ENCODE measurements at places on chromosomes 16 and 17. TPM values are rescaled to one million over a fixed set of nuclear protein-coding genes. Genes with fewer than 3 reads are reported as not detected.

DNA sequence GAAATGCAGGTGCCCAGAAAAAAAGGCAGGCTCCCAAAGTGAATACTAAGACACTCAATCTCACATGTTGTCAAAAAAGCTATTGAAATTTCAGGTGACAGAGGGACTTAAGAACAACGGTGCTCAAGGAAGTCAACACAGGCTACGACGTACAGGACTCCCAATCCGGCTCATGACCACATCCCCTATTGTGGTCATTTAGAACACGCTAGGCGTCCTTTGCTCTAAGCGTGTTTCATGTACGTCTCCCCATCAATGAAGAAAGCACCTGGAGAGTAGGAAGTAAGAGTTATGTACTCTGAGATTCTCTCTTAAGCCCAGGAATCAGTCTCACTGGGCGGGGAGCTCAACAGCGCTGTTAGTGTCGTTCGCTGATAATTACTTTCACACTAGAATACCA, 94.1 kb downstream of the MRM3 start:
- H3K27ac ChIP-seq: no peak overlapping the region
- H3K4me3 ChIP-seq: no peak overlapping the region
- no peaks in the 10 kb centered on the region for H3K36me3 ChIP-seq
- H3K27me3 ChIP-seq: no peaks in the 10 kb centered on the region

Gene ENDOV
- total RNA-seq: 13.8 TPM

- peaks cover 14% of the 10 kb centered on the region for H3K4me1 ChIP-seq
- no peak for DNase-seq
- H3K27ac ChIP-seq: no peak overlapping the region
Observed at GRCh38 chr16:88553739-88554138, 16.5 kb upstream of the ZC3H18 start.

DNA sequence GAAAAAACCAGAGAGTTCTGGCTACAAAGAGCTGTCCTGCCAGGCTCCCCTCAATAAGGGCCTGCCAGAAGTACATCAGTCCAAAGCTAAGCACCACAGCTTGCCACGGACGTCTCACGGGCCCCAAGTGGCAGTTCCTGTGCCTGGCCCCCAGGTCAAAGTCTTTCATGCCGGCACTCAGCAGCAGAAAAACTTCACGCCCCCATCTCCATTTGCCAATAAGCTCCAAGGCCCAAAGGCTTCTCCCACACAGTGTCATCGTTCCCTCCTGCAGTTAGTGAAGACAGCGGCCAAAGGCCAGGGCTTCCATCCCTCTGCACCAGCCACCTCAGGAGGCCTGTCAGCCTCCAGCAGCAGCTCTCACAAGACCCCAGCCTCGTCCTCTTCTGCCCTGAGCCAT, 27.4 kb downstream of the UBN1 start:
- no peaks in the 10 kb centered on the region for H3K27me3 ChIP-seq
- H3K36me3 ChIP-seq: no peaks in the 10 kb centered on the region
- H3K4me3 ChIP-seq: no peak overlapping the region
- no peak for DNase-seq
- H3K27ac ChIP-seq: no peak overlapping the region

GRCh38 chr16:24896439-24896838, 50.7 kb downstream of the SLC5A11 start:
- no peaks in the 10 kb centered on the region for H3K27me3 ChIP-seq
- DNase-seq: no peak
- H3K4me3 ChIP-seq: no peak overlapping the region
- no peaks in the 10 kb centered on the region for H3K36me3 ChIP-seq
- H3K27ac ChIP-seq: no peak overlapping the region

DNA sequence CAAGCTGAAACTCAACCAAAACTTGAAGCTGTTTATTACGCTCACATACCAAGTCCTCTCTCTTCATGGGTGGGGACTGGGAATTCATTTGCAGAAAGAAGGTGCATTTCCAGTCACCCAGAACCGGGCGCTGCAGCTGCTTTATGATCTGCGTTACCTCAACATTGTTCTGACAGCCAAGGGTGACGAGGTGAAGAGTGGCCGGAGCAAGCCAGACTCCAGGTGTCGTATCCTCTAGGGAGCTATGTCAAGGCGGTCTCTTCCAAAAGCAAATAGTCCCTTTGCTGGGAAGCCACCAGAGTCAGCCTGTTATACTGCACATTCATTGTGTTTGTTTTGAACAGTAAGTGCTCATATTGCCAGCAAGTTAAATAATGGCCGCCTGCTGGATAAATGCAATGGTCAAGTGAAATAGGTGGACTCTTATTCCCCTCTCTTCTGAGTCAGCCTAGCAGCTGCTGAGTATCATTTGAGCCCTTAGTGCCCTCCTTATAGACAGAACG, 12.7 kb downstream of the COG1 start:
- DNase-seq: no peak
- no peak overlapping the region for H3K27ac ChIP-seq
- H3K4me1 ChIP-seq: no peaks in the 10 kb centered on the region
- no peak overlapping the region for H3K4me3 ChIP-seq
- no peaks in the 10 kb centered on the region for H3K27me3 ChIP-seq

- no peak overlapping the region for H3K4me3 ChIP-seq
- DNase-seq: no peak
- no peaks in the 10 kb centered on the region for H3K36me3 ChIP-seq
- no peaks in the 10 kb centered on the region for H3K4me1 ChIP-seq
- no peak overlapping the region for H3K27ac ChIP-seq
Observed at GRCh38 chr17:28957277-28957991, 6.1 kb upstream of the PHF12 start.

Gene ABCC12
- total RNA-seq: 0.12 TPM

GRCh38 chr17:2343421-2343820, 6.1 kb downstream of the SGSM2 start:
- DNase-seq: no peak
- H3K27ac ChIP-seq: no peak overlapping the region
- H3K27me3 ChIP-seq: no peaks in the 10 kb centered on the region
- H3K36me3 ChIP-seq: no peaks in the 10 kb centered on the region
- no peak overlapping the region for H3K4me3 ChIP-seq

GRCh38 chr16:4813251-4814003, 11.0 kb upstream of the ROGDI start:
- no peak overlapping the region for H3K4me3 ChIP-seq
- no peak overlapping the region for H3K27ac ChIP-seq

GRCh38 chr16:25005445-25006306, 9.5 kb downstream of the ARHGAP17 start:
- no peak overlapping the region for H3K4me3 ChIP-seq
- DNase-seq: no peak
- no peaks in the 10 kb centered on the region for H3K4me1 ChIP-seq
- H3K36me3 ChIP-seq: no peaks in the 10 kb centered on the region
- no peaks in the 10 kb centered on the region for H3K27me3 ChIP-seq

DNA sequence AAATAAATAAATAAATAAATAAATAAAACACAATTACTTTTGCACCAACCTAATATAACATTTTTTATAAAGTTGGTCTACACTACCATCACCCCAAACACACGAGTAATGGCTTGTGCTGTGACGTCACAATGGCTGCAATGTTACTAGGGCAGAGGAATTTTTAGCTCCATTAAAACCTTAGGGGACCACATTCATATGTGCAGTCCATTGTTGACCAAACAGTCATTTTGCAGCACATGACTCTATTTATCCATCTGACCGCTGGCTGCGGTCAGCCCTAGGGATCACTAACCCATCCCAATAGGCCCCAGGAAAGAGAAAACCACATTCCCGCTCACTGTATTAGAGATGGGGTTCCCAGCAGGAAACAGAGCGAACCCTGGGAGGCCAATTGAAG, 9.6 kb downstream of the CDH5 start:
- H3K27me3 ChIP-seq: no peaks in the 10 kb centered on the region
- no peak overlapping the region for H3K4me3 ChIP-seq
- peaks cover 17% of the 10 kb centered on the region for H3K4me1 ChIP-seq

- peaks cover 5% of the 10 kb centered on the region for H3K4me1 ChIP-seq
- no peak overlapping the region for H3K4me3 ChIP-seq
- DNase-seq: peak; percentile 24
- H3K27me3 ChIP-seq: no peaks in the 10 kb centered on the region
Observed at GRCh38 chr17:78828470-78829185, 12.0 kb downstream of the USP36 start.

Gene SYNGR3
- total RNA-seq: 4.4 TPM

Gene CDRT4
- total RNA-seq: 18.2 TPM

GRCh38 chr16:65828296-65828695, 538.2 kb upstream of the CDH5 start:
- no peak for DNase-seq
- no peaks in the 10 kb centered on the region for H3K27me3 ChIP-seq
- peaks cover 8% of the 10 kb centered on the region for H3K4me1 ChIP-seq
- no peak overlapping the region for H3K27ac ChIP-seq

Gene HSD3B7
- total RNA-seq: 1.4 TPM

DNA sequence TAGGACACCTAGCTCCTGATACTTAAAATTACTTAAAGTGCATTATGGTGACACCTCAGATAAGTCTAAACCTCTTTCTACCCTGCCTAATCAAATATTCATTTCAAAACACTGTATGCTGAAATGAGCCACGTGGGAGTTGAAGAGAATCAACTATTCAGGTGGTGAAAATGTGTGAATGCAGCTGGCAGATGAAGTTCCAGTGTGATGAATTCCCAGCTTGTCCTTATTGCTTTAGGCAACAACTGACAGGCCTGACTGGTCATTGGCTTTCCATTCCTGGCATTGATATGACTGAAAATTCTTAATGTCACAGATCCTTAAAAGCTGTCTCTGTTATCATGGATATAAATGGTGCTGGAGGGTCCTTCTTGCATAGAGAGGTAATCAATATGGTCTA, 301.9 kb upstream of the TBX2 start:
- DNase-seq: no peak
- H3K4me1 ChIP-seq: no peaks in the 10 kb centered on the region
- no peak overlapping the region for H3K27ac ChIP-seq
- no peaks in the 10 kb centered on the region for H3K27me3 ChIP-seq
- H3K36me3 ChIP-seq: no peaks in the 10 kb centered on the region

Gene MAP2K4
- total RNA-seq: 61.9 TPM

DNA sequence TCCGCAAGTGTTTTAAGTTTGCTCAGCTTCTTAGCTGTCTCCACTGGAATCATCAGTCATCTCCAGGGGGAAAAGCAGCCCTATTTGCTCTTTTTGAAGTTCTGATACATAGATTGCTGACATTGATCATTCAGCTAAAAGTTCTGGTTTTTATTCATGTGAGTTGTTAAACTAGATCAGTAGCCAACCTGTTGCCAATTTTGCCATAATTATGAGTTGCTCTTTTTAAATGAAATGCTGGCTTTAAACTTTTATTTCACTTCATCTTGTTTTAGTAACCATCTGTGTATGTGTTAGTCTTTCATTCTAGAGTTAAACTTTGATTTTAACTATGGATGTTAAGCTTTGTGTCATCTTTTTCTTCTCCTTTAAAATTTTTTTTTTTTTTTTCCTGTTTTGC, 12.5 kb downstream of the UTP18 start:
- H3K36me3 ChIP-seq: peaks cover 10% of the 10 kb centered on the region
- no peak for DNase-seq
- H3K27me3 ChIP-seq: no peaks in the 10 kb centered on the region

- no peak overlapping the region for H3K27ac ChIP-seq
- no peaks in the 10 kb centered on the region for H3K27me3 ChIP-seq
- H3K4me1 ChIP-seq: no peaks in the 10 kb centered on the region
- H3K36me3 ChIP-seq: no peaks in the 10 kb centered on the region
- no peak overlapping the region for H3K4me3 ChIP-seq
- DNase-seq: no peak
Observed at GRCh38 chr17:37164057-37164456, 211.7 kb upstream of the C17orf78 start.

DNA sequence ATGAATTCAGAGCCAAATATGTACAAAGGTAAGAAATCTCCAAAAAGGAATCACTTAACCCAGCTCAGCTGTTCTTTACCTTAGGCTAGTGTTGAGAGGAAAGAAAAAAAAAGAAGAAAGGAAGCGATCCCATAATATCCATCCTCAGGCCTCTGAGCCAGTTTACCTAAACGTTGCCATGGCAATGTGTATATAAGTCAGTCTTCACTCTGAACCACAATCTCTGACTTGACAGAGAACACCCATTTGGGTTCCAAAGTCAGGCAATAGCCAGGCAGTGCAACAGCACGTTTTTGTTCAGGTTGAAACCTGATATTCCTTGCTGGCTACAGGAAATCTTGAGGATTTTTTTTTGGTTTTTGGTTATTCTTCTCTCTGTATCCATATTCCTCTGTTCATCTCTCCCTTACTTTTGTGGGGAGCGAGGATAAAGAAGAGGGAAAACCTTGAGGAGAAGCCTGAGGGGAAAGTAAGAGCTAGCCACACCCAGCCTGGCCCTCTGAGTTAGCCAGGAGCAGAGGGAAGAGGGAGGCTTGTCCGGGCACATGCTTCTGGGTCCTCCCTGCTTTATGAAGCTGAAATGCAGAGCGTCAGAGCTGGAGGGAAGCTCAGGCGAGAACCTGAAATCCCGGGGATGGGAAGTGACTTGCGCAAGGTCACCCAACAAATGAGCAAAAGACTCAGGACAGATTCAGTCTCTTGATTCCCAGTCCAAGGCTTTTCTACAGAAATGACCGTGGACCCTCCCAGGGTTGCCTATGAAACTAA, 152.7 kb downstream of the SOX9 start:
- DNase-seq: no peak
- H3K36me3 ChIP-seq: no peaks in the 10 kb centered on the region
- no peak overlapping the region for H3K27ac ChIP-seq
- no peak overlapping the region for H3K4me3 ChIP-seq
- H3K27me3 ChIP-seq: no peaks in the 10 kb centered on the region

DNA sequence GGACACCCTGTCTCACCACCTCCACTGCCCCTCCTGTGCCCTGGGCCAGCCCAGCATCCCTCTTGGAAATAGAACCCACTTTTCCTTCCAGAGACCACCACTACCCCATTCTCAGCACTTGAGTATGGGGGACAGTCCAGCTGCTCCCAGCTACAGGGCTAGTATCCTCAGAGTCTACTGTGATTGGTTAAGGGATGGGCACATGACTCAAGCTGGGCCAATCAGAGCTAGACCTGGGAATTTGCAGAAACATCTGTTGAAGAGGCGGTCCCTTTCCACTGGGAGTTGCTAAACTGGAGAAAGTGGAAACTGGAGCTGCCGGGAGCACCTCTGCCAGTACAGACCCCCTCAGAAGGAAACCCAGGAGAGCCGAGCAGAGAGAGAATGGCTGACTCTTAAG, 156.6 kb downstream of the GSG1L start:
- no peak overlapping the region for H3K4me3 ChIP-seq
- no peaks in the 10 kb centered on the region for H3K27me3 ChIP-seq
- H3K27ac ChIP-seq: no peak overlapping the region
- no peaks in the 10 kb centered on the region for H3K36me3 ChIP-seq
- DNase-seq: no peak
- H3K4me1 ChIP-seq: no peaks in the 10 kb centered on the region

GRCh38 chr16:56068816-56069215, 122.5 kb upstream of the GNAO1 start:
- H3K4me3 ChIP-seq: no peak overlapping the region
- H3K27me3 ChIP-seq: no peaks in the 10 kb centered on the region
- no peak for DNase-seq
- H3K36me3 ChIP-seq: no peaks in the 10 kb centered on the region
- H3K27ac ChIP-seq: no peak overlapping the region
- no peaks in the 10 kb centered on the region for H3K4me1 ChIP-seq

Measured in neural progenitor cell (in vitro differentiated cells).